ENCODE measurements at places on chromosomes 4 and X. TPM values are rescaled to one million over a fixed set of nuclear protein-coding genes. Genes with fewer than 3 reads are reported as not detected.

- no peak for ATAC-seq
Observed at GRCh38 chr4:156294577-156294976, 340.9 kb upstream of the CTSO start.

GRCh38 chr4:143360838-143361625 is 24.4 kb downstream of the GAB1 start:
- ATAC-seq = no peak

GRCh38 chr4:151227731-151228130 is 49.2 kb upstream of the PRSS48 start:
- peak; percentile 38 for ATAC-seq

DNA sequence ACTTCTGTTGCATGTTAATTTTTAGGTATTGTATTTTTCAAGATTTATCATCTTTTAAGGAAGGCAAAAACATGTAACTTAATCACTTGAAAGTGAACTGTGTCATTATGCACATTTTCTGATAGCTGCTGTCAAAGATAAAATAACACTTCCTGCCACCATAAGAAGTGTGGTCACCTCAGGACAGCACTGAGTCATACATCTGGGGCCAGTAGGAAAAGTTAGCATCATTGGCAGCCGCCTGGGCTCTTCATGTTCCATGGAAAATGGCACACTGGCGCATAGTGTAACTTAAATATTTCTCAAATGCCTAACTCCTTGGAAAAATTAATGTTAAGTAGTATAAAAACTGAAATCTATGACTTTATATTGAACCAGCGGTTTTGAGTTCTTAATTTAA is 24.2 kb downstream of the CNKSR2 start:
- ATAC-seq = no peak

DNA sequence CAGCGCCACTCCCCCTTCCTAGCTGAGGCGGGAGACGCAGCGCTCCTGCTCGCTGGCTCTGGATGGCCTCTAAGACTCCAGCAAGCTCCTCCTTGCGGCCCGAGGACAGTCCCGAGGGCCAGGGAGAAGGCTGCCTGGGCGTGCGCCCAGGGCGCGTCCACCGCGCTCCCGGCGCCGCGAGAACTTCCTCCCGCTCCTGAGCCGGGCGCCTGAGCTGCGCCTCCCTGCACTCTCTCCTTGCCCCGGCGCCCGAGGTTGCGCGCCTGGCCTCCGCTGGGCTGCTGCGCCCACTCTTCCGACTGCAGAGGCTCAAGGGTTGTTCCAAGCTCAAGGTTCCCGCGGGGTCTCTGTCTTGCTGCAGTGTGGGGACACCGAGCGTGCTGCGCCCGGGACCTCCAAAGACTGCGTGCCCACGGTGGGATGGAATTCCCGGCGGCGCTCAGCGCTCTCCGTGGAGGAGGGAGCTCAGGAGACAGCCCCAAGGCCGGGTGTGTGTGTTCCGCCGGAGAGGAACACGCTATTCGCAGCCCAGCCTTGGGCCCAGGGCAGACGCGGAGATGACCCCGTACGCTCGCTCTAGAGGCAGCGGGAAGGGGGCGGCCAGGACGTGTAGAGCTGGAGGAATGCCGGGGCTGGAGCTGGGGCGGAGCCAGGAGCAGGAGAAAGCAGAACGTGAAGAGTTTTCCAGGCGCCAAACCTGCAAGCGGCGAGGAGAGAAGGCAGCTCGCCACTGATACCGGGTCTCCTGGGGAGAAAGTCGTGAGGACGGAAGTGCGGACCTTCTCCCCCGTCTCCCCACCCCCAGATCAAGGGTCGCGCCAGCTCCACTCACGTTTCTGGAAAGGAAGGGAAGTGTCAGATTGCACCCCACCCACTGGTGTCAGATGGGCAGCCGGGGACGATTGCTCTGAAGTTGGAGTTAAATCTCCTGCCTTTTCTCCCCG is at the start of gene ARHGAP6:
TSS of gene ARHGAP6 (minus strand) at position 753 of the 944 bp plus-strand sequence. CDS start 1,092 bp downstream, outside the sequence.
- ATAC-seq = no peak

GRCh38 chr4:142404191-142404611 is 441.9 kb downstream of the INPP4B start:
- ATAC-seq = peak; percentile 44

- peak; percentile 18 for ATAC-seq
Observed at GRCh38 chr4:3879681-3880614, 113.8 kb downstream of the ADRA2C start.

GRCh38 chr4:40564004-40564403 is 65.7 kb downstream of the RBM47 start:
- no peak for ATAC-seq

DNA sequence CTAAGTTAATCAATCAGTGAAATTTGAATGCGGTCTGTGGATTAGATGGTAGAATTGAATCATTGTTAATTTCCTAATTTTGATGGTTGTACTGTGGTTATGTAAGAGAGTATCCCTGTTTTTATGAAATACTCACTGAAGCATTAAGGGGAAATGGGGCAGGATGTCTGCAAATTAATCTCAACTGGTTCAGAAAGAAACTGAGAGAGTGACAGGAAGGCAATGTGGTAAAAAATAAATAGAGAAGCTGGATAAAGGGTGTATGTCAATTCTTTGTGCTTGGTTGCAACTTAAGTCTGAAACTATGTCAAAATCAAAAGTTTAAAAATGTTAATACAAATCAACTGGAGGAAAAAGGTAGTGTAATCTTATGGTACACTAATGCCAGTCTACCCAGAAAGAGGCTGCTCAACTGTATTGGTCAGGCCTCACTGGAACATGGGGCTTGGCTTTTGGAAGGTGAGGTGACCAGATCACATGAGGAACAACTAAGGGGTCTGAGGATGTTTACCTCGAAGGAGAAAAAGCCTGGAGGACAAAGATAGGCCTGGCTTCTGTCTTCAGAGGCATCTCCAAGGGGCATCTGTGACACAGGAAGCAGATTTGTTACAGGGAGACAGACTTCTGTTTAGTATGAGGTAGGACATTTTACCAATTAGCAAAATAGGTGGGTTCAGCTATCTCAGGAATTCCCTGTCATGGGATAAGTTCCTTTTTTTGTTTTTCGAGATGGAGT is 83.1 kb downstream of the DLG3 start:
- ATAC-seq = no peak

DNA sequence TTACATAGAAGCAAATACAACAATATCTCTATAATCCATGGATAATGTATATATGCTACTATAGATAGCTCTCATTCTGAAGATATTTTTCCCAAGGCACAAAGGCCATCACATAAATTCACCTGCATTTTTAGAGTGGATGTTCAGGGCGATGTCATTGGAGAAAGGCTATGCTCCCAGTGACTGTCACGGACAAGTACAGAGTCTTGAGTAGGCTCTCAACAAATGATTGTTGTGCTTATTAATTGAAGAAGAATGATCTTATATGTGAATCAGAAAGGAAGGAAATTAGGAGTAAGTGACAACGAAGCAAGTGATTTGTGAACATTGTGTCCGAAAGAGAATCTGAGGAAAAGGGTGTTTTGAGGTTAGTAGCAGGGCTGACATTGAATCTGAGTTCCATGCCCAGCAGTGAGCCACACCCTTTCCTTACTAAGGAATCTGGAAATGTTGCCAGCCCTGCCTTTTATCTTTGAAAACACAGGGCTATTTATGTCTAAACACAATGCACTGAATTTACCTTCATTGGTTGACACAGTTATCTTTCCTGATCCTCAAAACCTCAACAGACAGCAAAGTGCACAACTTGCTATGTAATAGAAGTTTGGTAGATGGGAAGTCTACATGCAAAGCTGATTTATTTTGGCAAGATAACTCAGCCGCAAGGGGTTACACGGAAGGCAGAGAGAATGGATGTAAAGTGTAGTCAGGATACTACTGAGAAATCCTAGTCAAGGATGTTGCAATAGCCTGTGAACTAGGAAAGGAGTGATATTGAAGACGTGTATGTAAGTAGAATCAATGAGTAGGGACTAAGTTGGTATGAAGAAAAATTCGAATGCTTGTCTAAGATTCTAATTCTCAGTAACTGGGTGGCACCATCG is 50.4 kb downstream of the SORBS2 start:
- ATAC-seq = no peak

GRCh38 chr4:138449938-138450337 is 207.8 kb upstream of the SLC7A11 start:
- ATAC-seq = no peak

DNA sequence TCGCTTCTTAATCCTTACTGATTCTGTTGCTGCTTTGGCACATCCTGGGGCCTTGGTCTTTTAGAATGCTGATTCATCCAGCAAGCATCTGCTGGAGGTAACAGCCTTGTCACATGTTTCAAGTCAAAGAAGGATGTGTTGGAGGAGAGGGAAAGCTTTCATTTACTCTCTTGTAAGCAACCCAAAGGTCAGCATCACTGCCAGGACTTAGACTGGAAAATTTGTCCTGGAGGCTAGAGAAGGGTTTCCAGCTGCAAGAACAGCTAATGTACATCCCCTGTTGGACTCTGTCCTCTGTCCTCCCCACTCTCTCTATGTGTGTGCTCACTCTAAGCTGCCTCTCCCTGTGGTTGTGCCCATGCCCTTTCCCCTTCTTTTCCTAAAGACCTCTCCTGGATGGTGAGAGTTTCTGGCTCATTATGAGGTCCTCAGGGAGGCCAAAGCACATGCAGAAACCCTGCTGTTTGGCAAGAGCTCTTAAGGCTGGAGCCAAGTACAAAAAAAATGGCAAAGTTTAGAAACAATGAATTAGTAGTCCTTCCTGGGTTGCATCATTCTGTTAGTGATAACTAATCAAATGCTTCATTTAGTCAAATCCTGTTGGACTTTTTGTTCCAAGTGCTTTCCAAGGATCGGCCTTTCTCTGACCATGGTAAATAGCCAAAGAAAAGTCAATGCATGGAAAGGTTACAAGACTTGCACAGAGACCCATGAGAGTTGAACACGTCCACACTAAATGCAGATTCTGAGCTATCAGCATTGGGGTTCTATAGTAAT is 13.4 kb upstream of the SRPX start:
- ATAC-seq = no peak

GRCh38 chr4:64670647-64671046 is 261.4 kb upstream of the TECRL start:
- no peak for ATAC-seq

DNA sequence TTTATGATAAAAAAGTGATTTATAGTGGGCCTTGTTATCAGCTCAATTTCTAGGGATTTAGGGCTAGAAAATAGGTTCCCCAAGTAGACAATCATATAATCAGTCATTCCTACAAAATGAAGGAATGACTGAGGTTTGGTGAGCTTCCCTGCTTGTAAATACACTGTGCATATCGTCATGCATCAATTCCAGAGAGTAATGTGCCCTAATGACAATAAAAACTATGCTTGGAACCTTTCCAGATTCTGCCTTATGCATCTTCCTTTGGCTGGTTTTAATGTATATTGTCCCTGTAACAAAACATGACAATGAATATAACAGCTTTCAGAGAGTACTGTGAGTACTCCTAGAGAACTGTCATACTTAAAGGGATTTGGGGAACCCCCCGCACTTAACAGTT is 1310.9 kb downstream of the PCDH7 start:
- ATAC-seq = no peak

DNA sequence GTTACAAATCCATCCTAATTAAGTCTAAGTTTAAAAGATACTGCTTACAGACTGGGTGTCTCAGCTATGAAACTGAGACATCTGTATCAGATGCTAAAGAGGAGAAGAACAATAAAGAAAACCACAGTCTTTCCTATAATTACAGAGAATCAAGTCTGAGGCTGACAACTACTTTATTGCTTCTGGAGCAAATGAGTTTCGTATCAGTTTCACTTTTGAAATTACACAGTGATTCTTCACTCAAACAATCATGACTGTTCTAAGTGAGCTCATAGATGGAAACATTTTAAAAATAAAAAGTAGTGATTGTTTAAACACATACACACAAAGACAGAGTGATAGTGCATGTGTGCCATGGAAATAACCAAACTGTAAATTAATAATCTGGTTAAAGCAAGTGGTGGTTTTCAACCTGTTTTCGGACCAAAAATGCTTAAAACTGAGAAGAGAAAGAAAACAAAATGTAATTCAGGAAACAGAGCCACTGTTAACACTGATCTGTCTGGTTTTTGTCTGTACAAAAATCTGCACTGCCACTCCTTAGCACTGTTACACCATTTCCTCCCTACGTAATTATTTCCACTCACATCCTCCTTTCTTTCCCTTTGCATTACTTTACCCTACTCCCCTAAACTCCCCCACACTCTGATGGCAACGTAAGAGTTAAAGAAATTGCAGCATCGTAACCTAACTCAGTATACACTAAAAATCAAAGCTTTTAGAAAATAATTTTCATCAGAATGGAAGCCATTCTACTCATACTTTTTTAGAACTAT is 12.5 kb downstream of the RFC1 start:
- peak; percentile 90 for ATAC-seq

GRCh38 chr4:86184901-86185285 is 175.0 kb downstream of the MAPK10 start:
- no peak for ATAC-seq

- peak; percentile 78 for ATAC-seq
Observed at GRCh38 chrX:38347136-38347535, 5.3 kb upstream of the OTC start.

GRCh38 chr4:2051086-2051485 is 8.0 kb upstream of the NAT8L start:
- no peak for ATAC-seq

DNA sequence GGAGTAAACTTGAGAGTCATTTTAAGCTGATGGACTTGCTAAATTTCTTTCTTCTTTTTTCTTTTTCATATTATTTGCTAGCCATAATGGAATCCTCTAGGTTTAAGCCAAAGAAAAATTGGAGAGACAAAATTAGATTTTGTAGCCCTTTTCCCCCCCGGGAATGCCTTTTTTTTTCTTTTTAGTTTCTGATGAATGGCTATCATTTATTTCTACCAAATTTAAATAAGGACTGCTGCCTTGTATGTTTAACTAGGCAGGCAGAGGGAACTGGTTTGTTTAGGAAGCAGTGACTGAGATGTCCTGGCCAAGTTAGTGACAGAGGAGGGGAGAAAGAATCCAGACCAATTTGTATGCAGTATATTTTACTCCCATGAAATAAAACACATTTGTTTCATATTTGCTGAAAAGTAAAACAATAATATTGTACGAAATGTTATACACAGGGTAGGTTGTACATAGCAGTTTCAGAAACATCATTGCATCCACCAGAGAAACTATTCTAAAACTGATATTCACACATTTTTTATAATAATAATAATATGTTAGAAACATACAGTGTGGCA is 5.7 kb downstream of the PITX2 start:
- ATAC-seq = no peak

DNA sequence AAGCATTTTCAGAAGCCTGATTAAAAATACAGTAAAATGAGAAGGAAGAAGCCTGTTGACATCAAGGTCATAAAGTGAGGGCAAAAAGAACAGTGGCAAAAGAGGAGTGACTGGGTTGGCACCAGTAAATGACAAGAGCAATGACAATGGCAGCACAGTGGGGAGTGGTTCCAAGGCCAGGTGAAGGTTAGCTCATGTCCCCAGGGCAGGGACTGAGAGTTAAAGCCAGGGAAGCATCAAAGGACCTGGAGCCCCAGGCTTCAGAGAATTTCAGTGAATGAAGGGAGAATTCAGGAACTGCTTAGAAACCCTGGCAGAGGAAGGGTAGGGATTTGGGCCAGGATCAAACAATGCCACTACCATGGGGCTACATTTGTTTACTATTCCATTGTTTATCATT is 8.8 kb upstream of the PIGA start:
- no peak for ATAC-seq

GRCh38 chrX:130846746-130847145 is 56.3 kb downstream of the ENOX2 start:
- no peak for ATAC-seq

The EGFL6 gene
- 1.3 TPM for total RNA-seq

The UGT8 gene
- 1.4 TPM for total RNA-seq

The CTAG2 gene
- not detected for total RNA-seq

The TSPAN7 gene
- 1.2 TPM for total RNA-seq

The ADH1C gene
- total RNA-seq = not detected

The SOX3 gene
- total RNA-seq = not detected

The STARD8 gene
- total RNA-seq = 1.8 TPM

The LETM1 gene
- total RNA-seq = 71.0 TPM

The VCX gene
- not detected for total RNA-seq

The CSAG3 gene
- total RNA-seq = 0.32 TPM

Data from activated T-helper 17 cell treated with anti-CD3 and anti-CD28 coated beads, Interleukin-2, amount 50 U/mL, for 72 hours (primary cell).